Stimulated activated CD4-positive, alpha-beta T cell treated with anti-CD3 and anti-CD28 coated beads, Interleukin-1b, Interleukin-23, amount 100 ng/mL, for 1 hour (primary cell): ENCODE measurements at places on chromosomes 2 and 18.
A peak's percentile ranks its signal among the peaks of the same experiment; 100 is the strongest.

GRCh38 chr2:216710551-216711301 is 15.4 kb upstream of the IGFBP5 start:
- DNase-seq: no peak

DNA sequence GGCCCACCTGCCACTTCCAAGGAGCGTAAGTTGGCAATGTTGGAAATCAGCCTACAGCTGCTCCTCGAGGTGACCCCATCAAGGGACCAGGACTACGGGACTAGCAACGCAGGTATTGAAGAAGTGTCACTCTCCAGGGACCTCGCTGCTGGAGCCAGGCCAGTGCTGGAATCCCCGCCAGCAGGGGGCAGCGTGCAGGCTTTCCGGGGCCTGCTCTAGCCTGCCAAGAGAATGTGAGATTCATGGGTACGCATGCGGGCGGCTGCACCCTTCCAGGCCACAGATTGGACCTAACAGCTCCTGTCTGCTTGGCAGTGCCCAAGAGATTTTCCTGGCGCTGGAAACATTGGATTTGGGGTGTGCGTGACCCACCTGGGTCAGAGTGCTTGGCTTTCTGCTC is 182.8 kb upstream of the RAB12 start:
- DNase-seq: no peak

DNA sequence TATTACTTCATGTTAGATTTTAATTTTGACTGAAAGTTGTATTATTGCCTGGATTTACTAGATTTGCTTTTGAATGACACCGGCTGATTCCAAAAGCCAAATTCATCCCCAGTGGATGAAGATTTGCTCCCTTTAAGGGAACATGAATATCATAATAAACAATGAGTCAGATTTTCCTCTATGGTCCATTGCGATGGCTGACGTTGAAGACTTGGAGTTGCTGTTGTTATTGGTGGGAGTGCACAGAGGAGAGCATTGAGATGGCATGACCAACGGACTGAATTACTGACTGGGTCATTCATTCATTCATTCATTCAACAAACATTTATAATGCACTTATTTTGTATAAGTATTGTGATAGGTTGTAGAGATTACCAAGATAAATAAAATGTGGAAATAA is 33.4 kb upstream of the LYPD1 start:
- DNase-seq: no peak

DNA sequence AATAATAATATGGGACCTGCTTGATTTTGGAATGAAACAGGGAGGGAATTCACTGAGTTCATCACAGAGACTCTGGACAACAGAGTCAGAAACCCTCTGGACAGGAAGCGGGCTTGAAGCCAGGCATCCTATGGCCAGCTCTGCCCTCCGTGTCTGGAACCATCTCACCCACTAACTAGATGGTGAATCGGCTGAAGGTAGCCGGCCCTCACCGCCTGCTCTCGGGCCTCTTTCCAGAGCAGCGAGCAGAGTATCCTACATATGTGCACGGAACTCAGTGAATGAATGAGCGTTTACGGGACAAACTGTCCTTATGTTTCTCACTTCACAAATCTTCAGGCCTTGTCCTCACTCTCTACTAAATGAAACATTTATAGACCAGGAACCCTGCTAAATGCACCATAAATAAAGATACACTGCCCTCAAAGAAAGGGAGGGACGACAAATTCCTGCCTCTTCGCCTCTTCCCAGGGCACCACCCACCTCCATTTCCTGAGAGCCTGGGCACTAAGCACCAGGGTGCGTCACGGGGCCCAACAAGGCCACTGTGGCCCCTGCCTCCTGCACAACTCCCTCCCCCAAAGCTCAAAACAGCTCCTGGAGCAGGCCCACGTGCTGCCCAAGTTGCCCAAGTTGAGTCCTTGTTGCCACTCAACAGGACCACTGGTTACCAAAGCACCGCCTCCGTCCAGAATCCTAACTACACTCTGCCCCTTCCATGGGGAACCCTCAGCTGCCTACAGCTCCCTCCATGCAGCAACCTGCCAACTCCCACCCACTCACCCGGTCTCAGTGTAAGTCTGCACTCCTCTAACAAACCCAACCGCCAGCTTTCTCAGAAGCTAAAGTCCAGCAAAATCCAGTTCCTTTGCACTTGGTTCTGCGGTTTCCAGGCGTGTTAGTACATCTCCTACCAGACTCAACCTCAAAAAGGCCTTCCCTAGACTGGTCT is 1.7 kb downstream of the TBC1D8 start:
- no peak for DNase-seq

DNA sequence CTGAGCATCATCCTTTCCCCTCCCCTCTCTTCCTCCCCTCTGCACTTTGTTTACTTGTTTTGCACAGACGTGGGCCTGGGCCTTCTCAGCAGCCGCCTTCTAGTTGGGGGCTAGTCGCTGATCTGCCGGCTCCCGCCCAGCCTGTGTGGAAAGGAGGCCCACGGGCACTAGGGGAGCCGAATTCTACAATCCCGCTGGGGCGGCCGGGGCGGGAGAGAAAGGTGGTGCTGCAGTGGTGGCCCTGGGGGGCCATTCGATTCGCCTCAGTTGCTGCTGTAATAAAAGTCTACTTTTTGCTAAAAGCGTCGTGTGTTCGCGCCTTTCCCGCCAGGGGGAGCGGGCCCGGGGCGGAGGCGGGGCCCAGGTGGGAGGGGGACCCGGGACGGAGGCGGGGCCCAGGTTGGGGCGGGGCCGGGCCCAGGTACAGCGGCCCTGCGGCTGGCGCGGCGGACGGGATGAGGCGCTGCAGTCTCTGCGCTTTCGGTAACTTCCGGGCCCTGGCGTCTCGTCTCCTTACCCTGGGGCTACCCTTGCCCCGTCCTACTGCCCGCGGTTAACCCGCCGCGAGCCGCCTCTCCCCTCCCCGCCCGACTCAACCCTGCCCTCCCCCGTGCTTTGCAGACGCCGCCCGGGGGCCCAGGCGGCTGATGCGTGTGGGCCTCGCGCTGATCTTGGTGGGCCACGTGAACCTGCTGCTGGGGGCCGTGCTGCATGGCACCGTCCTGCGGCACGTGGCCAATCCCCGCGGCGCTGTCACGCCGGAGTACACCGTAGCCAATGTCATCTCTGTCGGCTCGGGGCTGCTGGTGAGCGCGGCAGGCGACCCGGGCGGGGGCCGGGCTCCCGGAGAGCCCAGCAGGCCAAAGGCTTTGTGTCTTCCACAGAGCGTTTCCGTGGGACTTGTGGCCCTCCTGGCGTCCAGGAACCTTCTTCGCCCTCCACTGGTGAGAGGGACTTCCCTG is at the start of gene KRTCAP3:
Gene KRTCAP3 (plus strand): TSS at position 424 of the 962 bp plus-strand sequence. CDS start 32 bp downstream, at position 456.
- peak; percentile 28 for DNase-seq
